ENCODE measurements at places on chromosomes 4 and X.
A peak's percentile ranks its signal among the peaks of the same experiment; 100 is the strongest.

GRCh38 chr4:138013625-138014024 lies 228.5 kb downstream of the SLC7A11 start:
- DNase-seq, result no peak

DNA sequence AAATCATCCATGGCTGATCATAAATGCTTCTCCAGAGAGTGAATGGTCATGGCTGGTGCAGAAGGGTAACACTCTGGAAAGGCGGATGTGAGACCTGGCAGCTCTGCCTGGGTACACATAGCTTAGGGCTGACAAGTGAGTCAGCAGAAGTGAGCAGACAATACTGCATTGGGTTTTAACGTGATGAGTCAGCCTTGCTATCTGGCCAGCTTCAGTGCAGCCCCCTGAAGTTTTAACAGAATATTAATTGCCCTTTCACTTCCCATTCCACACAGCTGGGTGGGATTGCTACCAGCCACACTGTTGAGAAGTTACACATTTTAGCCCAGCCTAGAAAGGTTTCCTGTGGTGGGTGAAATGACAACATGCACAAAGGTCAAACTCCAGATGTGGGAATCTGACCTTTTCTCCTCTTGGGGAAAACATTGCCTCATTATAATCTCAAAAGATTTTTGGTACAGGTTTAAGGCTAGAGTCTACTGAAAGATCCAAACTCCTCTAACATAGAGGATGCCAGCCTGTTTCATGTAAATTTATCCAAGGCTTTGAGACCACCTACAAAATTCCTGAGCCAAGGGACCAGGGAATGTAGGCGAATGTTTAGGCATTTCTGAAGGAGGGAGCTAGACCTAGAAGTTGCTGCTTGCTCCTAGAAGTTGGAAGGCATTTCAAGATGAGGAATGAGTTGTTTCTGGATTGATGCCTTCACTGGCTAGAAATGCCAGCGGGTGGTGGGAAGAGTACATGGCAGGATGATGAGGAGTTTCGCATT lies 230.3 kb upstream of the PGRMC2 start:
- peak; percentile 96 for DNase-seq

DNA sequence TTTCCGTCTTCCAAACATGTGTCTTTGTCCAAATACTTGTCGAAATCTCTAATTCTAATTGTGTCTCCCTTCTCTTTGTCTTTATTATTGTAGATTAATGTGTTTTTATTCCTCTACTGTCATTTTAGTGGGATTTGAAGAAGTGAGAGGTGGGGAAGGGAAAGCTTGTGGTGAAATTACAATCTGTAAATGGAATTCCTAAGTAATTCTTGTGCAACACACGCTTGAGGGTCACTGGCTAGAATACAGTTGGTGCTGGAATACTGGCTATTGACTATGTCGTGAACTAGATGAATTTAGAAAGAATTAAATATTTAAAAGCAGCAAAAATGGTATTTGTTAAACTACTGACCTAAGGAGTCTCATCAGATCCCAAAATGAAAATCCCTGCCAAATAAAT lies 10.7 kb upstream of the FNIP2 start:
- no peak for DNase-seq

- DNase-seq, result peak; percentile 38
Observed at GRCh38 chrX:77431227-77431626, 16.0 kb upstream of the FGF16 start.

GRCh38 chrX:128759745-128760144 lies 707.5 kb upstream of the ACTRT1 start:
- DNase-seq, result no peak

DNA sequence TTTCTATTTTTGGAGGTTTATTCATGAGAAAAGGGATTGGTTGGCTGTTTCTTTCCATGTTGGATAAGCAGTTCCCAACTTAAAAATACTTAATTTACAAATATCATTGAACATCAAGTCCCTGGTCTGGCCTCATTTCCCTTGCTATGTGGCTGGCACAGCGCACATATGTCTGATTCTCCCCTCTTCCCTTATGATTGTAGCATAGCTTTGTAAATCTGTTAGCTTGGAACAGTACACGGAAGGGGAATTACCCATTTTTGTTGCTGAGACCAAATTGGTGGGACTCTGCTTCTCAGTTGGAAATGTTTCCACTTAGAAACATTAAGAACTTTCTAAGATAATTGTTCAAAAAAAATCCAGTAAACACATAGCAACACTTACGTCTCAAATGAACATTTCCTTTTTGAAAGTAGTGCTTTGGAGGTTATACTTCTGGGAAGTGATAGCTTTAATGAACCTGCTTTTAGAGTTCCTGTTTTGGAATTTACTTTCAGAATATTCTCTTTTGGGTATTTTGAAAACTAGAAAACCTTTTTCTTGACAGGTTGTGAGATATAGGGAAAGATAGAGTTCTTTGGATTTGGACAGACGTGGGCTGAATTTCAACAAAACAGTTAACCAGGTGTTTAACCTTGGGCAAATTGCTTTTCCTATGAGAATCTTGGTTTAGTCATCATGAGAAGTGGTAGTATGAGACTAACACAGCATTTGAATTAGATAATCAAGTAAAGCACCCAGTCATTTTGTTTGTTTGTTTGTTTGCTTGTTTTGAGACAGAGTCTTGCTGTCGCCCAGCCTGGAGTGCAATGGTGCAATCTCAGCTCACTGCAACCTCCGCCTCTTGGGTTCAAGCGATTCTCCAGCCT lies 47.3 kb downstream of the STIM2 start:
- no peak for DNase-seq

GRCh38 chr4:152064753-152065152 lies 303.9 kb upstream of the GATB start:
- DNase-seq, result no peak

GRCh38 chr4:60296386-60296785 lies 903.7 kb upstream of the ADGRL3 start:
- no peak for DNase-seq

- peak; percentile 73 for DNase-seq
Observed at GRCh38 chrX:120517936-120518335, 42.8 kb downstream of the CUL4B start.

GRCh38 chrX:150834695-150835094 lies 63.8 kb downstream of the CD99L2 start:
- no peak for DNase-seq

- no peak for DNase-seq
Observed at GRCh38 chr4:176781739-176782100, 11.0 kb downstream of the VEGFC start.

DNA sequence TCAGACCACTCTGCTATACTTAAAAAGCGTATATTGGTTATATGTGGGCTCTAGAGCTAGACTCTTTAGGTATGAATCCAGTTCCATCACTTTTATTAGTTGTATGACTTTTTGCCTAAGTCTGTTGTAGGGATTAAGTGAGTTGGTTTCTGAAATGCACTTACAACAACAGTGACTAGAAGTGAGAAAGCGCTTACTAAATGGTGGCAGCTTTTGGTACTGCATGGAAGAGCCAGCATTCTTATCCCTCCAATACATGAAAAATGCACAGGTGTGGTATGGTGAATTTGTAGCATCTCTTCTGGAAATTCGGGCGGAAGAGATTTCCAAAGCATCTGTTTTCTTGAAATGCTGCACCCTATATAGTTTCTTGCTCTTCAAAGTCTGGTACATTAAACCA lies 117.1 kb downstream of the SPANXA1 start:
- DNase-seq, result peak; percentile 3

DNA sequence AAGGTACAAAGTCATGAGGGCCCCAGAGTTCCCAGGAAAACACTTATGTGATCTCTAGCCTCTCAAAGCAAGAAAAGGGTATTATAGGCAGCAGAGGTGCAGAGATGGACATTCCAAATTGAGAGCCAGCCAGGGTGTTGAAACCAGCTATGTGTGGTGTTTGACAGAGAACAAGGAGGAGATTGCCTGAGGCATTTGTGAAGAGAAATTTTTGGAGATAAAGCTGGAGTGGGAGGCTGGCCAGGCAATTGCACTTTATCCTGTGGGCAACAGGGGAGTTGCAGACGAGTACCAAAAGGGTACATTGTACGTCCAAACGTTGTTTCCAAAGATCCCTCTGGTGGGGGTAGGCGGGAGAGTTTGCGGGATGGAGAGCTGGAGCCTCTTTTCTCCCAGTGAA lies 2.5 kb upstream of the GABRE start:
- no peak for DNase-seq

GRCh38 chr4:48178931-48179330 lies 44.9 kb upstream of the TXK start:
- DNase-seq, result no peak

DNA sequence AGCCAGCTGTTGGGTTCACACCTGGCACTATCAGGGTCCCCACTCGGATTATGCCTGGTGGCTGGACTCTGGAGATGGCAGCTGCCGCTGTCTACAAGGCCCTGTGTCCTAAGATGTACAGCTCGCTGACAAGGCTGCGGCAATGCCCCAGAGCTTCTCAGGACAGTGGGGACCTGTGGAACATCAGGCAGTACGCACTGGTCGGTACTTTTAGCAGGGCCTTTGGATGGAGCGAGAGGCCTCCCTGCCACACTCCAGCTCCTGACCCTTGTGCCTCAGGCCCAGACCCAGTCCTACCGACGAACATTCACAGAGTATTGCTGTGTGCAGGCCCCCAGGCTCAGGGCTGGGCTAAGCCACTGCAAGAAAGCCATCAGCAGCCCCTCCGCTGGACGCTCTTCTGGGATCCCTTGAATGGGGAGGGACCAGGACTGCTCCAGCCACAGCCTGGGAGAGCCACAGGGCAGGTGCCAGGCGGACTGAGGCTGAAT lies 45.7 kb upstream of the HMX1 start:
- no peak for DNase-seq

DNA sequence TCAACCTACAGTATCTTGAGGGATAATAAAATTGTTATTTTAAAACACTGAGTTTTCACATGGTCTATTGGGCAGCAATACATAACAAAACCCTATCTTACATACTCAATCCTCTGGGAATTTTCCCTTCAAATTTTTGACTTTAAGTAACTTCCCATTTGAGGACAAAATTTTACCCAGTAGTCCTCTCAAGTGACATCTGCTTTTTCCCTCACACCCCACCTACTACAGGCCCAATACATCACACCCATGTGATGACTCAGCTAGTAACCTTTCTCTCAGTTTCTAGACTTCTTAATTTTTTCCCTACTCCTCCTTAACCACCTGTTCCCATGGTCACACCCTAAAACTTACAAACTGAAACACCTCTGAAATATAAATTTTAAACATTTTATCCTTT lies 12.2 kb upstream of the RAP1GDS1 start:
- no peak for DNase-seq

GRCh38 chr4:14361084-14361483 lies 641.2 kb upstream of the CPEB2 start:
- DNase-seq, result no peak

DNA sequence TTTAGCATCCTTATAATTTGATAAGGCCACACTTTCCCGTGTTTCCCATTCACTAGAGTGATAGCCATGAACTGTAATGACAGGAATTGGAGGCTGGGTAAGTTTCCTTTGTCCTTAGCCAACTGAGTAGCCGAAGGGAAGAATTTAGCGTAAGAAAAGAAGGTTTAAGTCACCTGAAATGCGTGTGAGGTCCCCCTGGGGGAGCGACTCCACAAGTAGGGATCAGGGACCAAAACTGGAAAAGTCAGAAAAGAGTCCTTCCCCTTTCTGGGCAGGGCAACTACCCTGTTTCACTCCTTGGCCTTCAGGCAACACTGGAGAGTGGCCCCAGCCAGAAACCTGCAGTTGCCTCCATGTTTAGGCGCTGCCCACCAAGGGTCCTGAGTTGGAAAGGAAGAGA lies 81.6 kb upstream of the MED14 start:
- DNase-seq, result no peak

GRCh38 chrX:77785486-77786364 lies at the start of gene ATRX:
Gene ATRX, minus strand, starts transcription at chrX:77786216. Its CDS starts 215 bp downstream, at chrX:77786001.
- DNase-seq, result peak; percentile 82

GRCh38 chrX:77967631-77968030 lies 1.8 kb downstream of the PGAM4 start:
- DNase-seq, result no peak

GRCh38 chr4:75054078-75054477 lies 121.2 kb downstream of the PARM1 start:
- DNase-seq, result no peak

DNA sequence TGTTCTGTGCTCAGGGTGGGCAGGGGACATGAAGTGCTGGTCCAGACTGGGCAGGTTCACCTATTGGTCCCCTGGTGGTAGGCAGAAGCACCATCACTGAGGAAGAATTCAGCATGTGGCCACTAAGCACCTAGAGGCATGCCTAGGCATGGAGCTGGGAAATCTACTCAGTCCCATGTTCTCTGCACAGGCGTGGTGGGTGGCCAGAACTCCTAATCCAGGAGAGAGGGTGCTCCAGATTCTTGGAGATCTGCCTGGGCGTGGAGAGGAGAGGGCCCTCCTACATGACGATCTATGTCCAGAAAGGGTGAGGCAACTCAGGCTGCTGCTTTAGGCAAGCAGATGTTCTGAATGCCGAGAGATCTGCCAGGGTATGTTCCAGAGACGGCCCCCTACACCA lies 44.6 kb upstream of the MAGEC2 start:
- DNase-seq, result no peak

DNA sequence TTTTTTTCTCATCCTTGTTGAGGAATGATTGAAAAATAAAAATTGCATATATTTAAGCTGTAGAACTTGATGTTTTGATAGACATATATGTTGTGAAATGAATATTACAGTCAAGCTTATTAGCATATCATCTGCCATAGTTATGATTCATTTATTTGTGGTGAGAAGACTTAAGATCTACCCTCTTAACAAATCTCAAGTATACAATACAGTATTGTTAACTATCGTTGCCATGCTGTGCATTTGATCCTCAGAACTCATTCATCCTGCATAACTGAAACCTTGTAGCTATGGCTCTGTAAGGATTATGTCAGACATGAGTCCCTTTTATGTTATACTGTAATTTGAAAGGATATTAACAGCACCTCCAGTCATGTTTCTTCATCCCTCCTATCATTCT lies 2045.3 kb downstream of the ARAP2 start:
- DNase-seq, result no peak

GRCh38 chrX:48802089-48802904 lies 430 bp downstream of the HDAC6 start:
- peak; percentile 81 for DNase-seq

Data from fibroblast of pulmonary artery (primary cell).